Activated CD4-positive, alpha-beta memory T cell treated with anti-CD3 and anti-CD28 coated beads for 36 hours (primary cell): ENCODE measurements at places on chromosomes 16 and 17.

- DNase-seq = no peak
Observed at GRCh38 chr17:28446716-28447395, 26.6 kb upstream of the SLC13A2 start.

- DNase-seq = no peak
Observed at GRCh38 chr16:31273676-31274075, 13.9 kb downstream of the ITGAM start.

DNA sequence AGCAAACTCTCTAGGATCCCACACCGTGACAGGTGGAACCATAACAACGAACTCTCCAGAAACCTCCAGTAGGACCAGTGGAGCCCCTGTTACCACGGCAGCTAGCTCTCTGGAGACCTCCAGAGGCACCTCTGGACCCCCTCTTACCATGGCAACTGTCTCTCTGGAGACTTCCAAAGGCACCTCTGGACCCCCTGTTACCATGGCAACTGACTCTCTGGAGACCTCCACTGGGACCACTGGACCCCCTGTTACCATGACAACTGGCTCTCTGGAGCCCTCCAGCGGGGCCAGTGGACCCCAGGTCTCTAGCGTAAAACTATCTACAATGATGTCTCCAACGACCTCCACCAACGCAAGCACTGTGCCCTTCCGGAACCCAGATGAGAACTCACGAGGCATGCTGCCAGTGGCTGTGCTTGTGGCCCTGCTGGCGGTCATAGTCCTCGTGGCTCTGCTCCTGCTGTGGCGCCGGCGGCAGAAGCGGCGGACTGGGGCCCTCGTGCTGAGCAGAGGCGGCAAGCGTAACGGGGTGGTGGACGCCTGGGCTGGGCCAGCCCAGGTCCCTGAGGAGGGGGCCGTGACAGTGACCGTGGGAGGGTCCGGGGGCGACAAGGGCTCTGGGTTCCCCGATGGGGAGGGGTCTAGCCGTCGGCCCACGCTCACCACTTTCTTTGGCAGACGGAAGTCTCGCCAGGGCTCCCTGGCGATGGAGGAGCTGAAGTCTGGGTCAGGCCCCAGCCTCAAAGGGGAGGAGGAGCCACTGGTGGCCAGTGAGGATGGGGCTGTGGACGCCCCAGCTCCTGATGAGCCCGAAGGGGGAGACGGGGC, 1.3 kb downstream of the SPN start:
- peak; percentile 71 for DNase-seq

- peak; percentile 69 for DNase-seq
Observed at GRCh38 chr16:23060458-23061320, 88.6 kb downstream of the USP31 start.

GRCh38 chr17:71703701-71704100, 417.1 kb upstream of the SOX9 start:
- no peak for DNase-seq

GRCh38 chr17:64277831-64278562, 14.9 kb upstream of the TEX2 start:
- DNase-seq = no peak

DNA sequence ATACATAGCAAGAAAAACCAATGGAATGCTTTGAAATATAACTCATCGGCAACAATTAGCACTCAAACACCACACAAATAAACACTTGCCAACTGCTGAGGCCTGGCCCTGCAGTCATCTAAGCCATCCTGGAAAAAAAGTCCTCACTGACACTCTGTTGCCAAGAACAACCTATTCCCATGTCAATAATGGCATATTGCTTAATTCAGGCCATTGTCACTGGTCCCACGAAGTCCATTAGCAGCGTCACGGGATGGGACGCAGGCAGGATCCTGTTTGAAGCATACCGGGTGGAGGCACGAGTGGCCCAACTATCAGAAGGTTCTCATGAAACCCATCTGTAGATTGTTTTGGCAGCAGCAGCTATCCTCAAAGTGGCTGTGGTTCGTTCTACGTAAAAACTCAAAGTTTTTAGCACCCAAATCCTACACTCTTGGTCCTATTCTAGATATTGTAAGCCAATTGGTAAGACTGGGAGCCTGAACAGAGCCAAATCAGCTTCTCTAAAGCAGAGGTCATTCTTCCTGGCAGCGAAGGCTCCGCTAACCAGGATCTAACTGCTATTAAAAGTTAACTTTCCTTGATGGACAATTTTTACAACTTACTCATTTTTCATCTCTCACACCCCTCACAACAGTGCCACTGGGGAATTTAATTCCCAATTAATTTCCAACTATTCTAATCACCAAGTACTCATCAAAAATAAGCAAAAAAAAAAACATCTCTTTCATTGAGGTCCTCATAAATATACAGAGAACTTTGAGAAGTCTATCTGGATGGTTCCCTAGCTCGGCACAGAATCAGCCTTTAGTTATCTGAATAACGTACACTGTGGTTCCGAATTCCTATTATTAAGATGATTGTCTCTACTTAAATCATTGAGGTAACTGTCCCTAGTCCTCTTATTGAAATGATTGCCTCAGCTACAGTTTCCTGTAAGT, 91.5 kb downstream of the ZFHX3 start:
- no peak for DNase-seq

DNA sequence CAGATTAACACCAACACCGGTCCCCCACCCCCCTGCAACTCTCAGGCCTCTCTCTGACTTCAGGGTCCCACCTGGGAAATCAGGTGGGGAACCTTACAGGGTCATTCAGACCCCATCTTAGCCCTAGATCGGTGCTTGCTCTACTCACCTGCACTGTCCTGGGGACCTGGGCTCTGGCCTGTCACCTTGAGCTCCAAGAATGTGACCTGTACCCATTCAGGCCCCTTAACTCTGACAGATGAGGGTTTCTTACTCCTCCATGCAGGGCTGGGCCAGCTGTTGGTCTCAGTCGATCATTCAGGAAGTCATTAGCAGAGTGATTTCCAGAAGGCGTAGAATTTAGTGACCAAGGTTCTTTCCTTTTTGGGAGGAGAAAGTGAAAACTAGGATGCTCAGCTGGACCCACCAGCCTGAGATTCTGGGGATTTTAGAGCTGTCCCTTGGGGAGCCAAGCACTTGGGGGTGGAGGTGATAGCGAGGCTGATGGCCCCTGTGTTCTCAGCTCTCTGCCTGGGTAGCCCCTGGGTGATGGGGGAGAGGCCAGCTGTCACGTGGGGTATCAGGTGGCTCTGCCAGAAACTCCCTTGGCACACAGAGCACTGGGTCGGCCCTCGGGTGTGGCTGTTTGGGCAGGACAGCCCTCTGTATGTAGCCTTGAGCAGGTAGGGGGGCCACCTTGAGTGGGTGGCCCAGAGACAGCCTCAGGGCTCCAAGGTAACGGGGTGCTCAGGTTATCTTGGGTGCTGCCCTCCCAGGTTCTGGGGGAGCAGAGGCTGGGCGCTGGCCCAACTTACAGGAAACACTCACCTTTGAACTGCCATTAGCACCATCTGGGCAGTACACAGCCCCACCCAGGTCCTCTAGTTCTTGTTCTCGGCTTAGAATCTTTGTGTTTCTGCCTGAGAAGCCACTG, 724 bp downstream of the MVP start:
- DNase-seq = peak; percentile 79

DNA sequence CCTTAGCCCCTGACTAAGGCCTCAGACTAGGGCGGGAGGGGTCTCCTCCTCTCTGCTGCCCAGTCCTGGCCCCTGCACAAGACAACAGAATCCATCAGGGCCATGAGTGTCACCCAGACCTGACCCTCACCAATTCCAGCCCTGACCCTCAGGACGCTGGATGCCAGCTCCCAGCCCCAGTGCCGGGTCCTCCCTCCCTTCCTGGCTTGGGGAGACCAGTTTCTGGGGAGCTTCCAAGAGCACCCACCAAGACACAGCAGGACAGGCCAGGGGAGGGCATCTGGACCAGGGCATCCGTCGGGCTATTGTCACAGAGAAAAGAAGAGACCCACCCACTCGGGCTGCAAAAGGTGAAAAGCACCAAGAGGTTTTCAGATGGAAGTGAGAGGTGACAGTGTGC, 12.7 kb downstream of the CES3 start:
- no peak for DNase-seq

- DNase-seq = no peak
Observed at GRCh38 chr17:32549559-32549958, 62.8 kb downstream of the CDK5R1 start.

DNA sequence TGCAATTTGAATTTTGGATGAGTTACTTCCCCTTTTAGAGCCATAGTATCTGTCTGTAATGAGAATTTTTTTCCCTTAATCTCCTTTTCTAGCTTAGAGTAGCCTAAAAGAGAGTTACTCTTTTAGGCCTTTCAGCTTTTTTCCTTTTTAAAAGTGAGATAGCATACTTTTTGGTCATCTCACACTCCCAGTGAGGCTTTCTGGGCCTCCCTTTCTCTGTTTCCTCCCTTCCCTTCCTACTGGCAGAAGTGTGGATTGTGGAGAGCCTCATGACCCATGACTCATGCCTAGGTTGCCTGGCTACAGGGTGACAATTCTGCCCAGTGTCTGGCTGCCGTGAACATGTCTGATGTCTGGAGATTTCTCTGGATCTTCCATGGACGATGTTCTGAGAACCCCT, 15.2 kb downstream of the KRT23 start:
- DNase-seq = no peak

GRCh38 chr17:79006794-79007503, 2.6 kb downstream of the CANT1 start:
- DNase-seq = no peak

DNA sequence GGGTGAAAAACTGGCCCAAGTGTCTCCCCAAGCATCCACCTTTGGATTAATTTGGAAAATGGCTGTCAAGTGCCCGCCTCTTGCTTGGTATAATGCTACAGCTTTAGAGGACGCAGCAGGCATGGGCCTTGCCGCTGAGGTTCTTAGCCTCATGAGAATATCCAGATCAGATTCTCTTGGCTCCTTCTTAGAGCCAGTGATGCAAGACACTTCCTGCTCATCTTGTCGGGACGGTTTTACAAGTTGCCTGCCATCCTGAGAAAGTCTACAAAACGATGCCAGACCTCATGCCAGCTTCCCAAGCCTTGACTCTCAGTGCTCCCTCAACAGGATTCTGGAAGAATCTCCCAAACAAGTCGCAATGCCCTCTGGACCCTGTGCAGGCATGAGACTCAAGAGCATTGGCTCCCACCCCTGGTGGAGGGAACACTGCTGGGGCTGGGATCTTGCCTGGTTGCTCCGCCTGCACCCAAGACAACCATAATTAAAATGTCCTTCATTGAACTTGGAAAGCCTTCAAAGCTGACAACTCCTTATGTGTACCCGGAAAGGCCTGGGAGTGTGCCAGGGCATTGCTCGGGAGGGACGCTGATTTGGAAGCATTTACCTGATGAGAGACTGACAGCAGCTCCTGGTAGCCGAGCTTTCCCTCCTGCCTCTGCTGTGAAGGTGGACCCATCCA, 25.8 kb upstream of the STH start:
- DNase-seq = no peak
